ENCODE measurements at places on chromosomes 16 and 17.

DNA sequence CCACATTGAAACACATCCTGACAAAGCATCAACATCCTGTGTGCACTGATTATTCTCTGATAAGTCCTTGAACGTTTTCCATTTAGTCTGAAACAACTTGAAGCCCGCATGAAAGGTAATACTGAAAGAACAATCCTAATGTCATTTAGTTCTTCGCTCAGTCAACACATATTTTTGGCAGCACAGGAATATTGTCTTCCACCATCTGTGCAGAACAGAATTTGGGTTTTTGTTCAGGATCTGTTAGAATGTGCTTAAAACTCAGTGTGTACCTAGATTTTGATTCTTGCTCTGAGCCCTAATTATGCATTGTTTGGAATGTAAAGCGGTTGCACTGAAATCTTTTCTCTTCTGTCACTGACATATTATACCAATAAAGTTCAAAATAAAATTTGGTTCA, 1036.6 kb downstream of the CDH11 start:
- no peak for DNase-seq

GRCh38 chr17:17792037-17792550, 44.7 kb downstream of the SREBF1 start:
- DNase-seq, result no peak

- DNase-seq, result no peak
Observed at GRCh38 chr17:80349151-80349651, 65.8 kb upstream of the ENDOV start.

DNA sequence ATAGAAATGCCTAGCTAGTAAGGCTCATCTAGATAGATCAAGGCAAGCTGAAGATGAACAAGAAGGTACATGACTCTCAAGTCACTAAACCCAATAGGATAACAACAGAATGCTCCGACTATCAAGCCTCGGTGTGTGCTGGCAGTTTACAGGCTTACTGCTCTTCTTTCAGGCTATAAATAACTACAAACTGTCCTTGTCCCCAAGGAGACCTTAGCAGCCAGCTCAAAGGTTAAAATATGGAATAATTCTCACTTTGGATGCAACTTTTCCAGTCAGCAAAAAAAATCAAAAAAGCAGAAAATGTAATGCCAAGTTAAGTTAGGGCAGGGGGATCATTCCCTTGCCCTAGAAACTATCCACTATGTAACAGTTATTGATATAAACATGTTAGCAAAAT, 44.6 kb downstream of the SPOP start:
- DNase-seq, result no peak

Data from D341Med (cell line).